Tibial artery (tissue), 4 donors: ENCODE measurements at places on chromosomes 6 and 20.

- no peak for DNase-seq
Measured at GRCh38 chr6:105896052-105896820, 189.9 kb upstream of the PRDM1 start.

DNA sequence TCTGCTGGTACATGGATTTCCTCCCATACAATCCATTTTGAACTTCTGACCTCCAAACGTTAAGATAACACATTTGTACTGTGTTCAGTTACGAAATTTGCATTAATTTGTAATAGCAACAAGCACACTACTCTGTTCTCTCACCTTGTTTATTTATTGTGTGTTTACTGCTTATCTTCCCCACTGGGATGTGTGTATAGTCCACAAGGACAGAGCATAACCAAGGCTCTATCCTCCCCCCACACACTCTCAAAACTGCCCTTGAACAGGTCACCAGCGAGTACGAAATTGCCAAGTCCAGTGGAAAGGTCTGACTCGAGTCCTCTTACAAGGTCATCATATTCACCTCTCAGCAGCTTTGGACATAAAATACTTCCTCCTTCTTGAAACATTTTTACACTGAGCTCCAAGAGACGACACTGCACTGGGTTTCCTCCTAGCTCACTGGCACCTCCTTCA lies 18.6 kb downstream of the ADTRP start:
- no peak for DNase-seq

GRCh38 chr6:136751522-136751956 lies 40.7 kb downstream of the MAP3K5 start:
- no peak for DNase-seq

DNA sequence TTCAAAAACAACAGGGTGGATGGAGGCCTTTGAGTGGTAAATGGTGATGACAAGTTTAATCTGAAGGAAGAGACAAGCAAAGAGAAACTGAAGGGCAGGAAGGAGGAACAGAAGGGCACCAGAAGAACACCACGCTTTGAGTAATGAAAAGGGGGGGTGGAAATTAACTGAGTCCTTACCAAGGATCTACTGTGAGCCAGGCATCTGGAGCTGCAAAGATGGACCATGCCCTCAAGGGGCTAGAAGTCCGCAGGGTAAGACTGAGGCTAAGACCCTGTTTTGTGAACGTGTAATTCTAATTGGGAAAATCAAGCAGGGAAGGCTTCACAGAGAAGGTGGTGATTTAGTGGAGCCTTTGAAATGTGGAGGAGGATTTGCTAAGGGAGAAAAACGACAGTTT lies 1.6 kb downstream of the NDRG3 start:
- DNase-seq: no peak

GRCh38 chr6:123677897-123678296 lies 41.1 kb upstream of the TRDN start:
- DNase-seq: no peak

- no peak for DNase-seq
Measured at GRCh38 chr6:111711476-111711875, 105.8 kb upstream of the TRAF3IP2 start.

DNA sequence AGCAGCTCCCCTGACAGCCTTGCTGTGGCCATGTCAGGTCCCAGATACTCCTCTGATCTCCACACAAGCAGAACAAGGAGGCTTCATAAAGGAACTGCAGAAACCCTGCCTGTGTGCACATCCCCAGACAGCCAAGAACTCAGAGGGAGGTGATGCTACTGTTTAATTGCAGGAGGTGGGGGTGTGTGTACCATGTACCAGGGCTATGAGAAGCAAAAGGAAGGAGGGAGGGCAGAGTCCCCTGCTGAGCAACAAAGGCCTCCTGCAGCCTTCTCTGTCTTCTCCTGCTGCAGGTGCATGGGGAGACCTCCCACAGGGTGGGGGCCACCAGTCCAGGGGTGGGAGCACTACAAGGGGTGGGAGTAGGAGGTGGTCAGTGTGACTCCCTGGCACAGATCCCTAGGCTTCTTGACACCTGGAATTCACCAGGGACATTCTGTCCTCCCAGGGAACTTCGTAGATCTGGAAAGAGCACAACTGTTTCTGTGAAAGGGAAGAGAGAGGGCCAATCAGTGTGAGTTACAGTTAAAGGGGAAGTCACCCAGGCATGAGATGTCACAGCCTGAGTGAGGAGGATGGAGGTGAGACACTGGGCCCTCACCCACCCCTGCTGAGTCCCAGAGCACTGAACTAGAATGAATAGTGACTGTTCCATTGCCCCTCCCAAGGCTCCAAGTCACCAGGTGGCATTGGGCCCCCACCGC lies 2.8 kb downstream of the CST2 start:
- DNase-seq: no peak

DNA sequence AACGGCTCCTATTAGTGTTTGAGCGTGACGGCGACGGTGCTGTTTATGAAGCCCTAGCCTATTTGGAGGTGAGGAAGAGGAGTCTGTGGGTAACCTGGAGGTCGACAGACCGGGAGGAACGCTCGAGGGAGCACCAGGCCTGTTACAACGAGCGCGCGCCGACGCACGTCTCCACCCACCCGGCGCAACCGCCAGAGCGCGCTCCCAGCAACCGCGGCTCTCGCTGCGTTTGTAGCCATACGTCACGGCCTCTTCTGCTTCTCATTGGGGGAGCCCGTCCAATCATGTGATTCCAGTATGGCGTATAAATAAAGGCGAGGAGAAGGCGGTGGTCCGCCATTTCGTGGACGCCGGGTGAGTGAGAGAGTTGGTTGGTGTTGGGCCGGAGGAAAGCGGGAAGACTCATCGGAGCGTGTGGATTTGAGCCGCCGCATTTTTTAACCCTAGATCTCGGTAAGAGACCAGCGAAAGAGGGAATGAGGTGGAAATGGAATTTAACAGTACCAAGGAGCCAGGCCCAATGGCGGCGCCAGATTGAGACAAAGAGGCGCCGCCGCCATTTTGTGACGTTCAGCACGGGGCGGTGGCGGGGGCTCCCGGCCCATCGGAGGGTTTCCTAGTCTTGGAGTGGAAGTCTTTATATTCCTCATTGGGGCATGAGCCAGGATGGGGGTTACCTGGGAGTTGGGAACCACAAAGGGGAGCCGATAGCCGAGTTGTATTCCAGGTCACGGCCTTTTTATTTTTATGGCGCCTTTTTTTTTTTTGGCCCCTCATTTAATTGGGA lies at the start of gene SRSF3:
Gene SRSF3 (plus strand): TSS at position 334 of the 787 bp plus-strand sequence. CDS start 2,401 bp downstream, outside the sequence.
- DNase-seq: peak; percentile 98

DNA sequence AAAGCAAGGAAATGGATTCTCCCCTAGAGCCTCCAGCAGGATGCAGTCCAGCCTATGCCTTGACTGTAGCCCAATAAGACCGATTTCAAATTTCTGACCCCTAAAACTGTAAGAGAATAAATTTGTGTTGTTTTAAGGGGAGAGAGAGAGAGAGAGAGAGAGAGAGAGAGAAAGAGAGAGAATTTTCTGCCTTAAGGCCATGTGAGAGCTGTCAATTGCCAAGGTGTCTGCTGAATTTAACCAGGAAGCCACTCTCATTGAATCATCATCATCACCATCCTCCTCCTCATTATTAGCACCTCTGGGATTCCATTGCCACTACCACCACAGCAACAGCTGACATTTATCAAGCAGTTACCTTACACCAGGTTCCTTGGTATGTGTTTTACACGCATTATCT lies 27.8 kb upstream of the TNFRSF21 start:
- no peak for DNase-seq

DNA sequence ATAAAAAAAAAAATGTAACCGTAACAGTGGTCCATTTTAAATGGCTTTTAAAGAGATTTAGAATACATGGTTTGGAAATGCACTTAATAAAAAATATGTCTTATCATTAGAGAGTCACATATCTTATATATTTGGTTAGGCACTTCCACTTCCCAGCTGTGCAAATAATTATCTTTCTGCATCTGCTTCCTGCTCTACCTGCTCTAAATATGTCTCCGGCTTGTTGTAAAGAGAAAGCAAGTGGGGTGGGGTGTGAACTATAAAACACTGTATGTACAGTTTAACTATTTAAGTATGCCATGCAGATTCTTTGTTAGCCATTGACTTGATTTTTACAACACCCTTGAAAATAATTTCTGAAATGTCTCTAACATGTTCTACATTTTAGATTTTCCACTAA lies 106.3 kb downstream of the NKAIN2 start:
- DNase-seq: no peak

- DNase-seq: no peak
Measured at GRCh38 chr6:13575377-13575775, 975 bp downstream of the SIRT5 start.

DNA sequence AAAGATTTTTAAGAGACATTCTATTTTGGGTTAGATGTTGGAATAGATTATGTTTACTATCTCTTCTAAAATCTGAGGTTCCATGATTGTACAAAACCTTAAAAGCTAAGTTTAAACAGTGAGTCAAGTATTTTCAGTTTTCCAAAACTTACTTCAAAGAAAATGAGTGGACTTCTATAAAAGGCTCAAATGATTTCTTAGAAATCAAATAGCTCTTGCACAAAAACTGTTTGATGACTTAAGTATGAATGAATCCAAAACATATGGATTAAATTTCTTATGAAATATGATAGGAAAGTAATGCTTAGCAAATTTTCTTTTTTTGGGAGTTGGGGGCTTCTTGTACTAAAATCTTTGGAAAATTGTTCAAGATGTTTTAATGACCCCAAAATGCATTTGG lies 837.3 kb upstream of the SLC35B3 start:
- DNase-seq: no peak

GRCh38 chr6:20208687-20209378 lies 3.4 kb downstream of the MBOAT1 start:
- DNase-seq: no peak

GRCh38 chr20:38126146-38126921 lies 38.7 kb downstream of the TGM2 start:
- DNase-seq: peak; percentile 28

- peak; percentile 96 for DNase-seq
Measured at GRCh38 chr6:36985808-36986703, at the start of gene MTCH1. Gene MTCH1 (minus strand): TSS chr6:36986196. CDS start chr6:36986173, 23 bp downstream.

DNA sequence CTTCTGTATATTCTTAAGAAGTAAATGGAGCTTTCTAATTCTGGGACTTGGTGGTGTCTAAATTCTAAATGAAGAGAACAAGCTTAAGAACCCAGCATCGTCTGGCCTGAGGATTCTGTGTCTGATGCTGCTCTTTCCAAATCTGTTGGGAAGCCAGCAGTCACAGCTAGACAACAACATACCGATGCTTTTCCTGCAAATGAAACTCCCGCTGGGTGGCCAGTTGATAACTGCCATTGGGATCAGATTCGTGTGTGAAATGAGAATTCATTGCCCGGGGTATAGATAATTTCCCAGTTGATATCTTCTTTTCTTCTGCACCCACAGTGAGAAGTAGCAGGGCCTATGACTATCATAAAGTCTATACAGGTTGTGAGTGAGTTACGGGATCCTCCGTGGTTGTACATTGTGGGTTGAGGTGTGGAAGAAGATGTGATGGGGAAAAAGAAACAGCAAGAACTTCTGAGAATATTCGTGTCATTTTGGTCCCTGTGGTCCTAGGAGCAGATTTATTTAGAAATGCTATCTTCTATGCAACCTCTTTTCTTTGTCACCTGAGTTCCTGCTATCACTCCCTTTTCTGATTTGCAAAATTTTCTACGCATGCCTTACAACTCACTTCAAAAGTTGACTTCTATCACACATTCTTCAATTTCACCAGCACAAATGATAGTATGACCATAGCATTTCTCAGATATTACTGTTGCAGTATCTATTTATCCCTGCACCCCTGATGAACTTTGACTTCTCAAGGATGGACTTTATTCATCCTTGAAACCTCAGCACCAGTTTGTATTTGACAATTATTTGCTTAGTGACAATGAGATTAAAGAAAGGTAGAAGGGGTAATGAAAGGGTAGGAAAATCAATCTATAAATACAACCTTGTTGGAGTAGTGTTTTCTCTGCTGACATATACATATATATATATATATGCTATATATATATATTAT lies 10.4 kb downstream of the NOX3 start:
- no peak for DNase-seq

GRCh38 chr20:39885975-39886649 lies 802.9 kb downstream of the MAFB start:
- DNase-seq: peak; percentile 80

GRCh38 chr6:163352966-163353365 lies 61.6 kb upstream of the QKI start:
- no peak for DNase-seq

- DNase-seq: no peak
Measured at GRCh38 chr6:134035823-134036296, 16.6 kb downstream of the SLC2A12 start.

- no peak for DNase-seq
Measured at GRCh38 chr6:13175759-13176158, 152.6 kb downstream of the TBC1D7 start.

DNA sequence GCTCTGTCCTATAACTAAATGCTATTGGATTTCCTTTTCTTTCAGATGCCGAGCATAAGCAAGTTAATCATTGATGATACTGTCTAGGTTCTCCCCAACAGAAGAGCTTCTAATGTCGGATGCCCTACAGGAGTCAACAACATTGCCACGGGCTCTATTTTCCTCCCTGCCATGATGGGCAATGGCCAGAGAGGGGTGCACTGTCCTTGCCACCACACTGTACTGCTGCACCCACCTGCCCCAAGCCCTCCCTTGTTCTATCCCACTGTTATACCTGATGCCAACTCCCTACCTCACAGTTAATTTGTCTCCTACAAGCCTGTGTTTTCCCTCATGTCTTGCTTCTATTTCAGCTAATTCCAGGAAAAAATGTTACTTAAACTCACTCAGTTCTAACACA lies 773.6 kb upstream of the CHD6 start:
- DNase-seq: no peak

- no peak for DNase-seq
Measured at GRCh38 chr6:20463396-20463795, 61.7 kb downstream of the E2F3 start.

- no peak for DNase-seq
Measured at GRCh38 chr6:139800837-139801236, 426.4 kb upstream of the CITED2 start.

GRCh38 chr6:2998998-2999617 lies 586 bp upstream of the NQO2 start:
- DNase-seq: no peak

DNA sequence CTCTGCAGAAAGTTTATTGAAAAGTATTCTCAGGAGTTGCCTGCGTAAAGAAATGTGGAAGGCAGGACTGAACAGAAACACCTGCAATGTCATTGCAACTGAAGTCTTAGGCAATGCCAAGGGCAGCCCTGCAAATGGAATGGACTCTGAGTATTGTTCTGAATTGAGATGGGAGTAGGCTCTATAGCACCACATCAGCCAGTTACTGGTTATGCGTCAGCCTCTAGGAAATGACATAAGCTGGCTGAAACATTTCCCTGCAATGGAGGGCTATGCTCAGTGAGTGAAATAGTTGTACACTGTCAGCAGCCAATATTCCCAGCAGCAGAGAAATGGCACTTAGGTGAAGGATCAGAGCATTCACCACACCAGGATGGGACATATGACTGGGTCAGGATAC lies 13.8 kb upstream of the GJE1 start:
- no peak for DNase-seq

- no peak for DNase-seq
Measured at GRCh38 chr6:101845172-101845571, 451.7 kb downstream of the GRIK2 start.
